ENCODE measurements at places on chromosomes 12 and 14. TPM values are rescaled to one million over a fixed set of nuclear protein-coding genes. Genes with fewer than 3 reads are reported as not detected.

GRCh38 chr14:49173765-49174373, 412.3 kb downstream of the RPS29 start:
- peak; percentile 61 for DNase-seq

DNA sequence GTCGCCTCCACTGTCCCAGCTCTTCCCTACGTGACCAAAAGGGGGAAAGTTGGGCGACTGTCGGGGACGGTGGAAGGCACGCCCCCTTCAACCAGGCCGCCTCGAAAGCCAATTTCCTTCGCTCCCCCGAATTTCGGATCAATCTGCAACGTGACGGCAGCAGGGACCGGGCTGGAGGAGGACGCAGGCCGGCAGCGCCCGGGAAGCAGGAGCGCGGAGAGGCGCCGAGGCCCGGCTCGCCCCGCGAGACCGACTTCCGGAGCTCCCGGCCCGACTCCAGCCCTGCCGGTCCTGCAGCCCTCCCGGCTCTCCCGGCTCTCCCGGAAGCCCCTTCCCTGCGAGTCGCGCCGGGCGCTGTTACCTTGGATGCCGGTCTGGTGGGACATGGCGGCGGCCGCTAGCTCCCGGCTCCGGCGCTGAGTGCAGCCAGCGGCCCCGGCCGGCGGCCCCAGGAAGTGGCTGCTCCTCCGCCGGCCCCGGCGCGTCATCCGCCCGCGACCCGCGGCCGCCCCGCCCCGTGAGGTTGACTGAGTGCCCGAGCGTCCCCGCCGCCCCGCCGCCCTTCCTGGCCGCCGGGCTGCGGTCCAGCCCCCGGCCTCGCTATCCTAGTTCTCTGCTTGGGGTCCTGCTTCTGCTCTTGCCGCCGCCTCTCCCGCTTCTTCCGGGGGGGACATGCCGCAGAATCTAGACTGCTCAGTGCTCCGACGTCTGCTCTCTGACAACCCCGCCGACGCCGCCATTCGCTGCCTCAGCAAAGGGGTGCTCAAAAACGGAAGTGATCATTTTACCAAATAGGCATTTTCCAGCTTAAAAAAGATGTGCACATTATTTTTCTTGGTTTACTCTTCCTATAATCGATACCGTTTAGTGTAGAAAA, at the start of gene TWF1:
TSS of gene TWF1 (minus strand) at position 458 of the 877 bp plus-strand sequence. CDS start at position 386, 72 bp downstream.
- DNase-seq = peak; percentile 97

- no peak for DNase-seq
Measured at GRCh38 chr12:59010941-59011340, 90.6 kb upstream of the LRIG3 start.

DNA sequence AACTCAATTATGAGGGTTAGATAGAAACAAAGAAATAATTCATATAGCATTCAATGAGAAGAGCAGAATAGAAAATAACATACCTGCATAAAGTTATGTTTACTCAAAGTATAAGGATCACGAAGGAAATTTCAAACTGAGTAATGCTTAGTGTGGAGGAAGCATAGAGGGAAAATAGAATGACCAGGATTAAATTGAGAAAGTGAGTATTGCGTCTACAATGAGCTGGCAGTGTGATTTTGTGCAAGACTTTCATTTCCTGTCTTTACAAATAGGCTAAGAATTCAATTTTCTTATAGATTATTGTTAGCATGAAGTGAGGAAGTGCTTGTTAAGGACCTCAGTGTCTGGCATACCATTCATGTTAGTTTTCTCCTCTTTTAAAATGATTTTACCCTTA, 12.0 kb downstream of the ADGRD1 start:
- no peak for DNase-seq

- no peak for DNase-seq
Measured at GRCh38 chr12:58969237-58969636, 48.9 kb upstream of the LRIG3 start.

DNA sequence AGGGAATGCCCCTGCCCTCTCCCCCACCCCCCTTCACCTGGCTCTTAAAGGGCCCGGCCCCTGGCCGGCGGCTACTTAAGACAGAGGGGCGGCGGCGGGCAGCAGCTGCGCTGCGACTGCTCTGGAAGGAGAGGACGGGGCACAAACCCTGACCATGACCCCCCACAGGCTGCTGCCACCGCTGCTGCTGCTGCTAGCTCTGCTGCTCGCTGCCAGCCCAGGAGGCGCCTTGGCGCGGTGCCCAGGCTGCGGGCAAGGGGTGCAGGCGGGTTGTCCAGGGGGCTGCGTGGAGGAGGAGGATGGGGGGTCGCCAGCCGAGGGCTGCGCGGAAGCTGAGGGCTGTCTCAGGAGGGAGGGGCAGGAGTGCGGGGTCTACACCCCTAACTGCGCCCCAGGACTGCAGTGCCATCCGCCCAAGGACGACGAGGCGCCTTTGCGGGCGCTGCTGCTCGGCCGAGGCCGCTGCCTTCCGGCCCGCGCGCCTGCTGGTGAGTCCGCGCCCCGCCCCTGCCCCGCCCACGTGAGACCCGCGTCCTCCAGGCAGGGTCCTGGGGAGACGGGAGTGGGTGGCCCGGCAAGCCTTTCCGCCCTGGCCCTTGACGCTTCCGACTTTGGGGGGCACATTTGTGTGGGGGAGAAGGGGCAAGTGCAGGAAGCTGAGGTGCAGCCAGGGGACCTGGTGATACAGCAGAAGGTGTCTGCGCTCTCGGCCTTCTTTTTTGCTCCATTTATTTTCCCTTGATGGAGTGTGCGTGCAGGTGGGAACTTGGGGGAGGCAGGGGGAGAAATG, at the start of gene IGFBP6:
TSS of gene IGFBP6 (plus strand) at position 104 of the 790 bp plus-strand sequence. CDS start at position 155, 51 bp downstream.
- peak; percentile 55 for DNase-seq

DNA sequence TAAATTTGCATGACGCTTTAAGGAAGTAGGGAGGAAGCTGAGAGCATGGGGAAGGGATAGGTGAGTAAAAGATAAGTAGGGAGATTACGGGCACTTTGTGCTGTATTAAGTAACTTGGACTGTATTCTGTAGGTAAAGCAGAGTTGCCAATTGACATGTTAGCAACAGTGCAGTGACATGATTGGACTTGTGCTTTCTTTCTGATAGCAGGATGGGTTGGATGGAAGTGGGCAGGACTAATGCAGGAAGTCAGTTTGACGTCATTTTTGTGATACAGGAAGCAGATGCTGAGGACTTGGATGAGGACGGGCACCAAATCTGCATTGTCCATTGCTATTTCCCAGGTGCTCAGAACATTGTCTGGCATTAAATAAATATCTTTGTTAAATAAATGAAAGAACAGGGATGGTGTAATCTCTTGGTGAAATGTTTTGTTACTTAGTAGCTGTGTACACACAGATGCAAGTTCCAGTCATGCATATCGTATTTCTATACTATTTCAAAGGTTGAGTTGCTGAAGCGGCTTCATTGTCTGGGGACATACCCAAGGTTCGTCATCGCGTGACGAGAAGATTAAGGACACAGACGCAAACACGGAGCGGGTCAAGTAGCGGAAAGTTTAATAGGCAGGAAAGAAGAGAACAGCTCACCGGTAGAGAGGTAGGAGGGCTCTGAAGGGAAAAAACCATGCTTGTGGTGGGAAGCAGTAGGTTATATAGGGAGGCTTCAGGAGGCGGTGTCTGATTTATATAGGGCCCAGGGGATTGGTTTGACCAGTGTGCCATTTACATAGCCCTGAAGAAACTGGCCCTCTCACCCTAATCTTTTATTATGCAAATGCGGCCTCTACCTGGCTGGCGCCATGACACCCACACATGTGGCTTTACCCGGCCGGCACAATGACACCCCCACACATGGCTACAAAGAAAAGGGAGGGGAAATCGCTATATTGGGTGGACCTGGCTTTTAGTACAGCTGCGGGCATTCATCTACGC, 30.7 kb downstream of the GUCY2C start:
- DNase-seq = peak; percentile 9

- DNase-seq = no peak
Measured at GRCh38 chr12:49543221-49543913, 4.5 kb downstream of the KCNH3 start.

GRCh38 chr12:52873513-52873831, 24.7 kb upstream of the KRT78 start:
- no peak for DNase-seq

DNA sequence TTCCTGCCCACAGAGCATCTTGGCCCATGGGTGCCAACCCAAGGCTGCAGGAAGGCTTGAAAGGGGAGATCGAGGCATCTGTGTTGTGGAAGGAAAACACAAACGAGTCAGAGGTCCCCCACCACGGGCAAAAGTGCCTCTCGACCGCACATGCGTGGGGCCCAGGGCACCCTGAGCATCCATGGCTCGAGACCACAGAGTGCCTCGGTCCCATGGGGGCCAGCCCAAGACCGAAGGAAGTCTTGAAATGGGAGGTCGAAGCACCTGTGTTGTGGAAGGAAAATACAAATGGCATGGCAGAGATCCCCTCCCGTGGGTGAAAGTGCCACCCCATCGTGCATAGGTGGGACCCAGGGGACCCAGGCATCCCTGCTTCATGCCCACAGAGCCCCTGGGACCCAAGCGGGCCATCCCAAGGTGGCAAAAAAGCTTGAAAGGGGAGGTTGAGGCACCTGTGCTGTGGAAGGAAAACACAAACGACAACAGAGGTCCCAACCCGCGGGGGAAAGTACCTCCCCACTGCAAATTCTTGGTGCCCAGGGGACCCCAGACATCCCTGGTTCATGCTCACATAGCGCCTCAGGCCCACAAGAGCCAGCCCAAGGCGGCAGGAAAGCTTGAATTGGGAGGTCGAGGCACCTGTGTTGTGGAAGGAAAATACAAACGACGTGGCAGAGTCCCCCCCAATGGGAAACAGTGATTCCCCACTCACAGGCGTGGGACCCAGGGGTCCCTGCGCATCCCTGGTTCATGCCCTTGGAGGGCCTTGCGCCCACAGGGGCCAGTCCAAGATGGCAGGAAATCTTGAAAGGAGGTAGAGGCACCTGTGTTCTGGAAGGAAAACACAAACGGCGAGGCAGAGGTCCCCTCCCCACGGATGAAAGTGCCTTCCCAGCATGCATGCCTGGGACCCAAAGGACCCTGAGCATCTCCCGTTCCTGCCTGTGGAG, 373.0 kb downstream of the ALG10 start:
- peak; percentile 15 for DNase-seq

- peak; percentile 75 for DNase-seq
Measured at GRCh38 chr14:60721326-60722106, 2.6 kb downstream of the SIX4 start.

- no peak for DNase-seq
Measured at GRCh38 chr12:82665142-82665923, 21.4 kb upstream of the TMTC2 start.

DNA sequence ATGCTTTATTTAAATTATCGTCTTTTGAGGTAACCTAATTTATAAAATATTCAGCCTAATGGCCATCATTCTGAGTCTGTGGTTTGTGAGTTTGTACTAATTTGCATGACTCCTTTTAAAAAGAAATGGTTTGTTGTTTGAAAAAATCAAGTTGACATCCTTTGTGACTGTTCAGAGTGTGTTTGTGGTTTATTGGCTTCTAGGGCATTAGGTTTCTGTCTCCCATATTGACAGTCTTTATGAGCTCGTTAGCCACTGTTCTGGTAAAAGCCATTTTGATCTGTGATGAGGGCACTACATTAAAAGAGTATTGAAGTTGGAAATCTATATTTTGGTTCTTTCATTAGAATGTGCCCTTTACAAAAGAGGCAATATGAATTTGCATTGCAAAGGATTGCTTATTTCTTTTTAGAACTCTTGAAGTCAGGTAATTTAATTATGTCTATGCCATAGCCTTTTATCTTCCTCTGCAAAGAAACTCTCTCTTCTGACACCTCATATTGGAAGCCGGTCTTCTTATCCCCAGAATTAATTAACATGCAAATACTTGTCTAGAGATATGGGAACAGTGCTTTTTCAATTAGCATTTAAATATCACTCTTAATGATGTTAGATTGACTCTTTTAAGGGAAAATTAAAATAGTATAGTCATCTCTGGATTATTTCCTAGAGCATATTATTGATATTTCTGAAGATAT, 95.0 kb downstream of the CRADD start:
- no peak for DNase-seq

DNA sequence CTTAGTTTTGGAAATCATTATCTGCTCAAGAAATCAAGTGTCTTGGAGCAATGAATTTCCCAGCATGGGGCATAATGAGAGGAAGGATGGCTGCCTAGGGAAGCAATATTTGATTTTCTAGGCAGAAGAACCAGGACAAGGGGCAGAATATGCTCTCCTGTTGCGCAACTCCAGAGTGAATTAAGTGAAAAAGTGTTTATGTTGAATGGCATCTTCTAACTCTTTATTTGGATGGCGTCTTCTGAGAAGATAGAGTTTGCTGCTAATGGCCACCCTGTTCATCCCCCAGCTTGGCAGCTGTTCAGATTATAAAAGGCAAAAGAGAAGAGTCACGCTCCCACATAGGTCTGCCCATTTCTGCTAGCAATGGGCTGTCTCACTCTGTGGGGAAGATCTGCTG, 1278.1 kb downstream of the AACS start:
- no peak for DNase-seq

- DNase-seq = no peak
Measured at GRCh38 chr12:20410734-20411133, 42.4 kb downstream of the PDE3A start.

DNA sequence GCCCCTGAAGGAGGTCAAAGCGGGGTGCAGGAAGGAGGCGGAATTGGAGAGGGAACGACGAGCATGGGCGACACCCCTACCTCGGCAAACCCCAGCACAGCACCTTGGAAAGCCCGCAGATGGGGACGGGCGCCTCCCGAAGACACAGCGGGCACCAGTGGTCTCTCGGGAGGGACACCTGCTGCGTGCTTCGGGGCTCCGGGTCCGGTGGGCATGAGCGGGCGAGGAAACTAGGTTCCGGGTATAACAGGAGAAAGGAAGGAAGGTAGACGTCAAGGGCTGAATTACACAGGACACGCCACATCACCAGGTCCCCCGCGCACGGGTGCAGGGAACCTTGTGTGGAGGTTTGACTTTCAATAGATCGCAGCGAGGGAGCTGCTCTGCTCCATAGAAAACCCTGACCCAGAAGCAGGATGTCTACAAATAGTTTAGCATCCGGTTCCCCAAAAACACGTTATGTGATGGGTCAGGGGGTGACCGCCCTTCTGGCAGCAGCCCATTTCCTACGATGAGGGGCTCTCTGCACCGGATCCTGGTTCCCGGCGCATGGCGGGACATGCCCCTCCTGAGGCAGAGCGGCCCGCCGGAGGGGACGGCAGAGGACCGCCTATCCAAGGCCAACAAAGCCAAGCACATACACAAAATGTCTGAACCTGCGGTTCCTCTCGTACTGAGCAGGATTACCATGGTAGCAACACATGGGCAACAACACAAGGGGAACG, 196.9 kb downstream of the ALG10 start:
- peak; percentile 4 for DNase-seq

GRCh38 chr12:25257590-25258324, 7.0 kb upstream of the KRAS start:
- no peak for DNase-seq

- DNase-seq = no peak
Measured at GRCh38 chr14:95660651-95661515, 25.3 kb upstream of the TCL1B start.

PAPLN gene
- total RNA-seq = 18.0 TPM

KRT6C gene
- not detected for total RNA-seq

TRAFD1 gene
- total RNA-seq = 36.7 TPM

CD69 gene
- not detected for total RNA-seq

IGF1 gene
- 2.0 TPM for total RNA-seq

PRH2 gene
- not detected for total RNA-seq

NANOG gene
- 0.18 TPM for total RNA-seq

RTRAF gene
- total RNA-seq = 196 TPM

FGF6 gene
- total RNA-seq = not detected

Data from stomach (tissue), 19 donors.